ENCODE measurements at places on chromosomes 5 and 9.

- peak; percentile 57 for DNase-seq
Measured at GRCh38 chr5:108747774-108748400, at the start of gene FER. Gene FER (plus strand): TSS chr5:108747897. CDS start chr5:108798183, 50,286 bp downstream.

- no peak for DNase-seq
Measured at GRCh38 chr5:7250611-7251010, 145.3 kb upstream of the ADCY2 start.

- peak; percentile 93 for DNase-seq
Measured at GRCh38 chr5:58259685-58260152, 200.2 kb downstream of the PLK2 start.

DNA sequence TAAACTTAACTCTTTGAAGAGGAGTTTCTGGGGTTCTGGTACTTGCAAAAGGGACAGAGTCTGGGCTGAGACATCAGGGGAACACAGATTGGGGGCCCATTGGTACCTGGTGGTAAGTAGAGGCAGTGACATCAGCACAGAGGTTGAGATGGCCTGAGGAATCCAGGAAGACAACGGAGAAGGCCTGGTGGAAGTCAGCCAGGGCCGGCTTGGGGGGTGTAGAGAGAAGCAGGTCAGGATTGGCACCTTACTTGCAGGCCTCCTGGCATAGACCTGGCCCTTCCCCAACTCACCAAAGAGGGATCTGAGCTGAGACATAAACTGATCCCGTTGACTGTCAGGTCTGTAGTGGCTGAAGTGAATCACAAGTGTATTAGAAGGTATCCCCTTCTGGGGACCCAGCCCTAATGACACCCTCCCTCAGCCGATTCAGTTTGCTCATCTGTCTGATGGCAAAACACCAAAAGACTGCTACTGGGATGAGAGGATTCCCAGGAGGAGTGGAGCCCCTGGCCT is 5.5 kb downstream of the NOL6 start:
- DNase-seq: no peak

GRCh38 chr5:92594031-92594430 is 987.0 kb downstream of the NR2F1-AS1 start:
- no peak for DNase-seq

DNA sequence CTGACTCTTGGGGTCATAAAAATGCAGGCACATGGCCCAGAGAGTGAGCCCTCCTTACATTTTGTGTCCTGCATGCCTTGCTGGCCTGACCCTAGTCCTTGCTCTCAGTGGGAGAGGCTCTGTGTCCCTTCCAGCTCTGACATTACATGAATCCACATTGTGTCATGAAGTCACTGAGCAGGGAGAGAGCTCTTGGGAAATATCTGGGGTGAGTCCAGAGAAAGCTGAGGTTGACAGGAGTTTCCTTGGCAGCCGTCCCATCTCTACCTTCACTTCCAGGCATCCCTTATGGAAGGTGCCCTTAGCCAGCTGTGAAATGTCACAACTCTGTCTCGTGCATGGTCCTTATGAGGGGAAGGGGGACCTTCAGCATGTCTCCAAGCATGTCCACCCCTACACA is 41.0 kb downstream of the FAT2 start:
- DNase-seq: peak; percentile 24

GRCh38 chr5:55763746-55764420 is 26.0 kb downstream of the DDX4 start:
- no peak for DNase-seq

DNA sequence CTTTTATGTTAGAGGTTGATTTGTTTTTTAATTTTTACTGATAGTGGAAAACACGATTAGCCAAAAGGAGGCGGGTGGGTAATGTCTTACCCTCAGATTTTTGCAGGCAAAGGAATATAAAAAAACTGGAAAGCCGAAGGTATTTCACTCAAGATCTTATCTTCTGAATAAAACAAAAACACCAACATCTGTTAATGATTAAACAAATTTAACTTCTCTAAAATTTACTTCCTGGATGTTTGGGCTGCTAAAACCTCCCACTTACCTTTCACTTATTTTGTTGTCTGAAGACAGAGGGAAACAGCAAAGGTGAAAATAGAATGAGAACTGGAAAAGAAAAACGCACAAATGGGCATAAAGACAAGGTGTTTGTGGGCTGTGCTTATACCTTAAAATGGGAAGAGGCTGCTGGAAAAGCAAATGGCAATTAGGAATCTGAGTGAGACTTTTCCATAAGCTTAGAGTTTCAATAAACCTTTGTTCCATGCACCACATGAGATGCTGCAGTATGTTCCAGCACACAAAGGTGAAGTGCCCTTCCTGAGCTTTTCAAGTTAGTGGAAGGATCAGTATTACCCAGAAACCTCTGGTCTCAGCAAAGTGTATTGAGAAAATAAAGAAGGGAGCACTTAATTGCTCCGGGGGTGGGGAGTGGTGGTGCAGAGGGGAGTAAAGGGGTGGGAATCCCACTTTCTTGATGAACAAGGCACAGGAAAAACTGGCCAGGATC is 298.3 kb downstream of the BNC2 start:
- no peak for DNase-seq

DNA sequence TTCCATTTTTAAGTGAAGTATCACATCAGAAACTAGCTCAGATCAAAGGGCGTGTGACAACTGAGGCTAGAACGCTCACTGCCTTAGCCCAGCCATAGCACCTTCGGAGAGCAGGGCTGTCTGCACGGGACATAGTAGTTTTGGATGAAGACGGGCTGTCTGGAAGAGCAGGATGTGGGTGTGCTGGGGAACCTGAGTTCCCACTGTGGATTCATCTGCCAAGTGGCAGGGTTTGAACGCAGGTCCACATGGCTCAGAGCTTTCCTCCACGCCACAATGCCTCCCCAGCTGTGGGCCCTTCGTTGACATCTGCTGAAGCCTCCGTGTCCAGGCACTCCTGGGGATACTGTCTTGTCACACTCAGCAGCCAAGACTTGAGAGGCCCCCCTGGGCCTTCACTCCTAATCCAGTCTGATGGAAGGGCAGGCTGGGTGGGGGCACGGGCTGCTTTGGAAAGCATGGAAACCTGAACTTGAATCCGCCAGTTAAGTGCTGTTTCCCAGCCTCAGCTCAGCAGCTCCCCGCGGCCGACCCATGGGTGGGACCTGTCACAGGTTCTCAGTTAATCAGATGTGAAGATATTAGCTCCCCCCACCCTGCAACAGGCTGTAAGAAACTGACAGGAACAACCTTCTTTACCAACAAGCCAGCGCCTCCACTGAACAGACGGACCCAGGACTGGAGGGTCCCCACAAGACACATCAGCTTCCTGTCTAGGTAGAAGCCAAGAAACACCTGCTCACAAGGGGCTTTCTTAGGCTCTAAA is 228.1 kb downstream of the FANCC start:
- no peak for DNase-seq

- DNase-seq: no peak
Measured at GRCh38 chr5:159128070-159128541, 28.4 kb upstream of the EBF1 start.

DNA sequence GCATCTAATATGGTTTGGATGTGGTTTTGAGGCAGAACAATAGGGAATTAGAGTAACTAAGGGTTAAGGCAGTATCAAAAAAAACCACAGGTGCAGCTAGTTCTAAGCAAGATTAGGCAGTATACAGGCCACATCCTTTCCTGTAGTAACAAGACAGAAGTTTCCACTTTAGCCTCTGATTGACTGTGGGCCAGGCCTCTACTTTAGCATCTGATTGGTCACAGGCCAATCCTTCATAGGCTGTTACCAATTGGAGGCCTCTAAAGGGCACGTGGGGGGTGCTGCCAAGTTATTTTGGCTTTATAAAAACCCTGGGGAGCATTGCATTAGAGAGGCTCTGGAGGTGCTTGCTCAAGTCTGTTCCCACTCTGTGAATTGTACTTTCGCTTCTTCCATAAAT is 144.1 kb upstream of the ST8SIA4 start:
- DNase-seq: no peak

DNA sequence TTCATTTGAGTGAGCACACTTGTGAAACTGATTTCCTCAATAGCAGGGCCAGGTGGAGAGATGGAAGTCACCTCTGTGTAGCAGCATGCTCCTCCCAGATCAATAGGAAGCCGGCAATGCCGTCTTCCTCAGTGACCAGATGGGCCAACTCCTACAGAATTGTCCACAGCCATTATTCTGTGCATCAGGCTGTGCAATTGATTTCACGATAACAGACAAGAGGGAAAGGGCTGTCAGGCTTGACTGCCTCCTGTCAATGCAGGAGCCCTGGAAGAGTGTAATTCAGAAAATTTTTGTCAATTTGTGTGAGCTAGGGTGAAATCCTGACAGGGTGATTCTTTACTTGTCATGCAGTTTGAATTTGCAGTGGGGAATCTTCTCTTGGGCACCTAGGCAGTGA is 838.4 kb upstream of the NUDT12 start:
- no peak for DNase-seq

GRCh38 chr9:98432960-98433359 is 177.5 kb upstream of the TBC1D2 start:
- DNase-seq: no peak

- DNase-seq: no peak
Measured at GRCh38 chr5:111928511-111928910, 171.5 kb upstream of the NREP start.

DNA sequence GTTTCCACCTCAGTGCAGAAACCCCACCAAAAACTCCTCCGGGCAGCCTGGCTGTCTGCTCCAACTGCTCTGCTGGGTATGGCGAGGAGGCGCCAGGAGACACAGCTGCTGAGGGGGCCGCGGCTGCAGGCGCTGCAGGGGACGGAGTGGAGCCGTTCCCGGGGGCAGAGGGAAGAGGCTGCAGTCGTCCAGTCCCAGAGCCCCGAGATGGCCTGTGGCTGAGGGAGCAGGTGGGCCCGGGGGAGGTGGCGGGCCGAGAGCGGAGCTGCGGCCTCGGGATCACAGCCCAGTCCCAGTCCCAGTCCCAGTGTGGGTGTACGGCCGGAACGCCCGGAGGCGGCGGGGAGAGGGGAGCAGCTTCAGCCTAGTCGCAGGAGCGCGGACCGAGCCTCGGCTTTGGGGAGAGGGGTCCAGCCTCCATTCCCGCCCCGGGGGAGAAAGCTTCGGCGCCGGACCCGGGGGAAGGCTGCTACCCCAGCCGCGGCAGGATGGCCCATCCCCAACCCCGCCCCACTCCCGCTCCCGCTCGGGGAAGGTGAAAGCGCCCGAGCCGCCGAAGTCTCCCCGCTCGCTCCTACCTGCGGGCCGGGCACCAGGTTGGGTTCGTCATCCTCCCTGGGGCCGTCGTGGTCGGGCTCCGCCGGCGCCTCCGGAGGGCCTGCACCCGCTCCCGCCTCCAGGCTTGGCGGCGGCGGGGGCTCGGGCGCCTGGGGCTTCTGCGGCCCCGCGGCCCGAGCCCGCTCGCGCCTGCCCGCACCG is 513 bp downstream of the FAM193B start:
- peak; percentile 63 for DNase-seq

GRCh38 chr5:136058039-136058971 is 29.5 kb downstream of the TGFBI start:
- peak; percentile 98 for DNase-seq

DNA sequence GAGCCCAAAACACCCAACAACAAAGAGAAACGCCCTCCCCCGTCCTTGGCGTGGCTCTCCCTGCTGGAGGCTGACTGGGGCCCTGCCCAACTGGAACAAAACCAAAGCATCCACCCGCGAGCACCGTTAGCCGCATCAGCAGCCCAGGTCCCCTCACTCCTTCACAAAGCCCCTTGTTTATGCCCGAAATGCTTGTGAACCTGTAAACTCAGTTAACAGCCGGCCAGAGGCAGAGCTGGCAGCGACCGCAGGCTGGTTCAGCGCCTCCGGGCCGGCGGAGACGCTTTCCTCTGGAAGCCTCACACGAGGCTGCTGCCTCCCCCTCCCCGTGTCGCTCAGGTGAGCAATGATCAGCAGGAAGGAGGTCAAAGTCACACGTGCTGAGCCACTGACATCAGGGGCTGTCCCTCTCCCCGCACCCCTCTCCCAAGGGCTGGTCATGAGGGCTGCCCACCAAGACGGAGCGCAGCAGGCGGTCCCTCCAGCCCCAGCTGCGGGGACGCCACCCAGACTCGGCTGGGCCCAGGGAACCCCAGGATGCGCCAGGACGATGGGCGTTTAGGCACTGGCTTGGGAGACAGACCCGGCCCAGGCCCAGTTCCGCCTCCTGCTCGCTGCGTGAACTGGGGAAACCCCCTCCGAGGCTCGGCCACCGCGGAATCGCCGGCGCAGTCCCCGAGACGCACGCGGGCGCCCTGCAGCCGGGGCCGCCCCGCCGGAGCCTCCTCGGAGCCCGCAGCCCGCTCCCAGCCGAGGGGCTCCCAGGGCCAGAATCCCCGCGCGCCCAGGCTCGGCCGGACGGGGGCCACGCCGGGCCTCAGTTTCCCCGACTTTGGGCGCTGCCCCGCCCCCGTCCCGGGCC is 563 bp downstream of the SNAPC4 start:
- DNase-seq: no peak

DNA sequence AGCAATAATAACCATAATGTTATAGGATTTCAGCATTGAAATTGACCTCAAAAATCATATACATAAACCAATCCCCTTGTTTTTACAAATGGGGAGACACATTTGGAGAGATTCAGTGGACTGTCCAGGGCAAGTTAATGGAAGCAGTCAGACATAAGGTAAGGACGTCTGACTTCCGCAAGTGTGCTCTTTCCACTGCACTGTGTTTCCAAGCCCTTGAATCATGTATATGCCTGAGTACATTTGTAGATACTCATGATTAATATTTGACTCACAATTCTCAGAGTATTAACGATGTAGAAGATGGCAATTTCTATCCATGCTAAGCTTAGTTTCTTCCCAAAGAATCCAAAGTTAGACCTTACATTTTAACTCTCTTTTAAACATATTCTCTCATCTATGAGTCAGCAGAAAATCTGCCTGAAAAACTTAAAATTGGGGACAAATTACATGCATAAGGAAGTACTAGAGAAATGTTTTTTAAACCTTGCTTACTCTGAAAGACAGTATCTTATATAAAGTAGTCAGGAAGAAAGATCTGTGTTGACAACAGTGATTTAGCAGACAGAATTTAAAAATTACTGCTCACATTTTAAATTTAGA is 165.3 kb downstream of the NFIB start:
- no peak for DNase-seq

DNA sequence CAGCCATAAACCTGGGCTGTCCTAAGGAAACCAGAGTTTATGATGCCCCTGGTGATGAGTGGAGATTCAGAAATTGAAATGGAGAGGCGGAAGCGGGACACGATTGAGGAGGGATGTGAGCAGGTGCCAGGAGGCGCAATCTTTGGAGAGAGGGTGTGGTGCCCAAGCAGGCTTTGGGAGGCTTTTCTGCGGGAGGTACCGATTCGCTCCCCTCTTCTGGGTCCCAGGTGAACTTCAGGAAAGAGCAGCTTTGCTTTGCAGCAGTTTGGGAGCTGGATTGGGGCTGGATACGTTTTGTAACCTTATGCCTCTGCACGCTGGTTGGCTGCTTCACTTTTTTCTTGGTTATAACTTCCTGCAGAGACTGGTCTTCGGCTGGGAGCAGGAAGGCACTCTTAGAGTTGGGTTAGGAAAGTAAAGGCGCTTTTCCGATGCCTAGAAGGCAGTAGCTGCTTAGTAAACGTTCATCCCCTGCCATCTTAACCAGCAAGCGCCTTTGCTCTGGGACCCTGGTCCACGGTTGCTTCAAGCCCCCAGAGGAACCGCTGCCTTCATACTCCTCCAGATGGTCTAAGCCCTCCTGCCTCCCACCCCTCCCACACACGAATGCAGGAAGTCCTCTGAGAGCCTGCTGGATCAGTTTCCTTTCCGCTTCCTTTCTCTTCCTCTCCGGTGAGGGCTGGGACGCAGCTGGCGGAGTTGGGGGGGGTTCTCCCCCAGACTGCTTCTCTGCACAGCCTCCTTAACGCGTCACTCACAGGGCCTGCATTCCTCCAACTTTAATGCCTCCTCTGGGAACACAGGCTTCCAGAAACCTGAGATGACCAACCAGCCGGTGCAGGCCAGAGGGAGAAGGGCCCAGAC is 15.2 kb upstream of the NEK6 start:
- DNase-seq: peak; percentile 66
